ENCODE measurements at places on chromosomes 7 and 10. TPM values are rescaled to one million over a fixed set of nuclear protein-coding genes. Genes with fewer than 3 reads are reported as not detected.

- DNase-seq: no peak
Measured at GRCh38 chr10:14433147-14433546, 102.4 kb upstream of the FRMD4A start.

GRCh38 chr10:29555091-29555745 lies 79.6 kb downstream of the SVIL start:
- DNase-seq: no peak

GRK5 gene
- total RNA-seq: 25.3 TPM

OR2A14 gene
- not detected for total RNA-seq
